ENCODE measurements at places on chromosomes 5 and 9. TPM values are rescaled to one million over a fixed set of nuclear protein-coding genes. Genes with fewer than 3 reads are reported as not detected.

Gene SLC25A2
- not detected for total RNA-seq

Gene CDC20B
- not detected for total RNA-seq

Gene QRFP
- total RNA-seq, result not detected

Gene NXNL2
- not detected for total RNA-seq

Gene UBTD2
- total RNA-seq, result 34.6 TPM

Gene PCDHB7
- 6.9 TPM for total RNA-seq

Gene TNFSF8
- total RNA-seq, result not detected

Gene MED7
- total RNA-seq, result 20.0 TPM

Gene SLC36A3
- total RNA-seq, result not detected

Gene FANCG
- 67.6 TPM for total RNA-seq

Gene NR2F1
- total RNA-seq, result 6.5 TPM

Gene ANXA2R
- 4.5 TPM for total RNA-seq

Gene RASGRF2
- 7.4 TPM for total RNA-seq

Gene SLC1A3
- 16.9 TPM for total RNA-seq

Gene GBGT1
- total RNA-seq, result not detected

Gene NSUN2
- total RNA-seq, result 63.2 TPM

Gene TXNDC8
- total RNA-seq, result not detected

Gene FLT4
- total RNA-seq, result 0.04 TPM

Gene S1PR3
- total RNA-seq, result 34.8 TPM

Gene SPATA31A3
- not detected for total RNA-seq

Data from H4 (cell line).